CD4-positive, alpha-beta T cell (primary cell): ENCODE measurements at places on chromosomes 16 and 17. TPM values are rescaled to one million over a fixed set of nuclear protein-coding genes. Genes with fewer than 3 reads are reported as not detected.

INCA1 gene
- 0.19 TPM for total RNA-seq

BCL6B gene
- not detected for total RNA-seq

GRCh38 chr16:11916524-11917285, 949 bp upstream of the GSPT1 start:
- no peak for DNase-seq

GRCh38 chr17:34859652-34860051, 101.6 kb downstream of the CCT6B start:
- no peak for DNase-seq

- no peak for DNase-seq
These were observed 3.2 kb upstream of the ELOB start for GRCh38 chr16:2779978-2780898.

DNA sequence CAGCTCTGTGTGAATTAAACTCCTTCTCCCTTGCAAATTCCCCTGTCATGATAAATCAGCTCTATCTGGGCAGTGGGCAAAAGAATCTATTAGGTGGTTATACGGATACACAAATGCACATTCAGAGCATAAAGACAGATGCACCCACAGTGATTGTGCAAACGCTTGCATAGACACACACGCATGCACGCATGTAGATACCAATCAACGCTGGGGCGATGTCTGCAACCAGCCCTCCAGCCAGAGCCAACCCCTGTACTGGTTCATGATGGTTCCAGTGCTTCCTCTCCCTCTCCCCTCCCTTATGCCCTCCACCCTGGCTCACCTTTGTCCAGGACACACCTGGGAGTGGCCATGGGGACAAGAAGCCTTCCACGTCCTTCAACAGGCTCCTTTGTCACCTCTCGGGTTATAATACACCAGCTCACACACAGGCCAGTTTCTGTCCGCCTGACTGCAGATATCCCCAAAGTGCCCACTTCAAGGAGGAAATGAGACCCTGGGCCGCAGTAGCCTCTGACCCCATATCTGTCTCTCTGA, 33.1 kb upstream of the SNN start:
- DNase-seq, result no peak

DNA sequence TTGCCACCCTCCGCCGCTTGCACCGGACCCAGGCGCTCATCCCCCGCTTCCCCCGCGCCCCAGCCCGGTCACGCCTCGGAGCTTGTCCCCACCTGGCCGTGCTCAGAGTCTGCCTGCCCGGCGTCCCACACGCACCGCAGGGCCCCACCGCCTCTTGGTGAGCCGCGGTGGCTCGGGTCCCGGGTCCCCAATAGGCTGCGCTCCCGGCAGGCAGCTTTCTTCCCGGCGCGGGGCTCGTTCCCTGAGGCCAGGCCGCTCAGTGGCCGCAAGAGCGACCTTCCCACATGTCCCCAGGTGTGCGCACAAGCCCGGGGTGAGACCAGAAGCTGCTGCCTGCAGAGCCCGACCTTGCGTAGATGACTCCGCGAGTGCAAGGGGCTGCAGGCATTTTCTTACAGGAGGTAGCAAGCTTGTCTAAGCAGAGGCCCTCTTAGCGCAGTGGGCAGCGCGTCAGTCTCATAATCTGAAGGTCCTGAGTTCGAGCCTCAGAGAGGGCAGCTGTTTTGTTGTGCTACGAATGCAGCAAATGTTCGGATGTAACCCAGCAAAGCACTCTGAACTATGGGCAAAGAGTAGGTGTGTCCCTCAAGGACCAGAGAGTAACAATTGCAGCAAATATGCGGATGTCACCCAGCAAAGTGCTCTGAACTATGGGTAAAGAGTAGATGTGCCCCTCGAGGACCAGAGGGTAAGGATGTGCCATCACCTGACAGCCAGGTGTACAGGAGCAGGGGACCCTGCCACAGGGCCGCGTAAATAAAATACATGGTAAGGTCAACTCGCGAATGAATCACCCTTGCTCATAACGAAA, 15.6 kb downstream of the TLE7 start:
- no peak for DNase-seq

GRCh38 chr17:19021622-19022083, 17.1 kb upstream of the FAM83G start:
- no peak for DNase-seq

DNA sequence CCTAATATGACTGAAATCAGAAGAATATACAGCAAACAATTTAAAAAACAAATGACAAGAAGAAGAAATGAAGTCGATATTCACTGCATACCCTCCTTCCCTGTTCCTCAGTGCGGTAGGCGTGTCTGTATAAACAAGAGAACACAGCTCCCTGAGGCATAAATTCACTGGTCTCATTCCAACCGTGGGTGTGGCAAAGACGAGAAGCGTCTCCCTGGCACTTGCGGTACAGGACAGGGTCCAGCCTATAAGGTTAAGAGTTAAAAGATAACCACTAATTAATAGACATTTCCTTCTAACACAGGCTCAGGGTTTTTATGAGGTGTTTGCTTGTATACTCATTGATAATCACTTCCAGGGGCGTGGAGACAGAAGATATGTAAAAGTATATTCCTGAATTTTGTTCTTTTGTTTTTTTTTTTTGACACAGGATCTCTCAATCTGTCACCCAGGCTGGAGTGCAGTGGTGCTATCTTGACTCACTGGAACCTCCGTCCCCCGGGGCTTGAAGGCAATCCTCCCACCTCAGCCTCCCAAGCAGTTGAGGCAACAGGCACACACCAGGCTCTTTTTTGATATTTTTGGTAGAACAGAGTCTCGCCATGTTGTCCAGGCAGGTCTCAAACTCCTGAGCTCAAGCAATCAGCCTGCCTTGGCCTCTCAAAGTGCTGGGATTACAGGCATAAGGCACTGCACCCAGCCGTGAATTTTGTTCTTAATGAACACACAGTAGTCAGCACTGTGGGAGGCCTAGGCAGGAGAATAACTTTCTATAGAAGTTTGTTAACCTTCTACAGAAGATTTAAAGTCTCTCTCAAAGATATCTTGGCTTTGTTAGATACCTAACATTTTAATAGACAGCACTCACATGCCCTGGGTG, 59.1 kb upstream of the CLEC18B start:
- no peak for DNase-seq

DNA sequence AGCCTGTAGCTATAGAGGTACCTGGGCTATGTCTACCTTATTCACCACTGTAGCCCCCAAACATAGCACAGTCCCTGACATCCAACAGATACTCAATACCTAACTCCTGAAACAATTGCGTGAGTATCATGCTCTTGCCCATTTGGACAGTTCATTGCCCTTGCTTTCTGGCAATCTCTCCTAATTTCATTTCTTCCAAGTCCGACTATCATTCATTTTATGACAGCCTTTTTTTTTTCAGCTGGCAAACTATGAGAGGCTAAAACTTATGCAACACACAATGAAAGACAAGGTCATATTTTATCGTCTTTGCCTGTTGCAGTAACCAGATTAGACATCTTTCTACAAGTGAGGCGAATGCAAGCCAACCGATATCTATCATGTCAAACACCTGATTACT, 169.2 kb downstream of the RBFOX1 start:
- DNase-seq, result no peak

DNA sequence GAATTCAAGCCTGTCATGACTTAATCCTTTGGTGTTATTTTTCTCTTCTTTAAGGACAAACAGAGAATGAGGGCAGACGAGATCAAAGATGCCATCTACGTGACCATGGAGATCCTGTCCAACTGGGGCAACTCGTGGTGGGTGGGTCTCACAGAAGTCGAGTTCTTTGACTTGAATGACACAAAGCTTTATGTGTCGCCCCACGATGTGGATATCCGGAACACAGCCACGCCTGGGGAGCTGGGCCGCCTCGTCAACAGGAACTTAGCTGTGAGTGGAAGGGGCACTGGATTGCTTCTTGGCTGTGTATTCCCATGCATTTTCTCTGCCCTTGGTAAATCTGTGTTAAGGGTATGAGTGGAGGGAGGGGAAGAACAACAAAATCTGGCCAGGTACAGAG, 158.7 kb downstream of the KATNIP start:
- DNase-seq, result no peak

- DNase-seq, result no peak
These were observed 17.9 kb downstream of the CTCF start for GRCh38 chr16:67580202-67580601.

DNA sequence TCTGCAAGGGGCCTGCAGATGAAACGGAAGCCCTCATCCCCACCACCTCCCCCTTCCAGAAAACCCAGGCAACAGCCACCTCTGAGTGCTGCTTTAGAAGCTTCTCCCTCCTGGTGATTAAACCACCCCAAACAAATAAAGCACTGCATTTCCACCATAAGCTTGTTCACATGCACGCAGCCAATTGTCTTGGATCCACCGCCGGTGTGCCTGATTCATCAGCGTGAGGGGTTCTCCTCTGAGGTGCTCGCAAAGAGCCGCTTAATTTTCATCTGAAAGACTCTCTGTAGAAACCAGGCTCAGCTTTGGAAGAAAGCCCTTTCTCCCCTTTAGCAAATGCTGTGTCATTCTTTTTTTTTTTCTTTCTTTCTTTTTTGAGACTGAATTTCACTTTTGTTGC, 155.2 kb upstream of the EEF2KMT start:
- no peak for DNase-seq
